ENCODE measurements at places on chromosomes 11 and 22.

- no peak for DNase-seq
These were observed 9.2 kb downstream of the STARD10 start for GRCh38 chr11:72784662-72785061.

GRCh38 chr11:113685654-113686359 is 20.3 kb downstream of the TMPRSS5 start:
- DNase-seq = no peak

DNA sequence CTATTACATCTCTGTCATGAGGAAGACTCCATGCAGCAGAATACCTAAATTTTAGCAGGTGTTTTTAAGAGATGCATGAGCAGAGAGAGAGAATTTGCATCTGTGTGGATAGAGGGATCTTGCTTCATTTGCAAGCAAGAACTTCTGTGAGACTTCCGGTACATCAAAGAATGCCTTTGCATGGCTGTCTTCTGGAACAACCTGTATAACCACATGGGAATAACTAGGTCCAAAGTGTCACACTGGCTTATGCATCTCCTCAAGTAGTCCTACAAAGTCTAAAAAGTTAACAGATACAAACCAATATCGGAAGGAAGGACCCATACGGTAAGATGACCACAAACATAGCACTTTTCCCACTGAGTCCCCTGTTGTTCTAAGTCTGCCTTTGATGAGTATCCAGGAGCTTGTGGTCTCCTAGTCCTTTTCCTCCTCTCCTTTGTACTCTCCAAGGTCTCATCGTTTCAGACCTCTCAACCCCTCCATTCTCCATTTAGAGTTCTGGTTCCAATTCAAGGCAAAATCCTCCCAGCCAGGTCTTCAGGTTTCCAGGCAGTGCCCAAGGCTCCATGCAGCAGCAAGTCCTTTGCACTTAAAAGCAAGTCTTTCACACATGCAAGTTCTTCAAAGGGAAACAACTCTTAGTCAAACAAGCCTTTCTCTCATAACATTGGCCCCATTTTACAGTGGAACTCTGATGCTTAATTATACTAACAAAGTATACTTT is 581.7 kb upstream of the ARHGAP42 start:
- DNase-seq = no peak

DNA sequence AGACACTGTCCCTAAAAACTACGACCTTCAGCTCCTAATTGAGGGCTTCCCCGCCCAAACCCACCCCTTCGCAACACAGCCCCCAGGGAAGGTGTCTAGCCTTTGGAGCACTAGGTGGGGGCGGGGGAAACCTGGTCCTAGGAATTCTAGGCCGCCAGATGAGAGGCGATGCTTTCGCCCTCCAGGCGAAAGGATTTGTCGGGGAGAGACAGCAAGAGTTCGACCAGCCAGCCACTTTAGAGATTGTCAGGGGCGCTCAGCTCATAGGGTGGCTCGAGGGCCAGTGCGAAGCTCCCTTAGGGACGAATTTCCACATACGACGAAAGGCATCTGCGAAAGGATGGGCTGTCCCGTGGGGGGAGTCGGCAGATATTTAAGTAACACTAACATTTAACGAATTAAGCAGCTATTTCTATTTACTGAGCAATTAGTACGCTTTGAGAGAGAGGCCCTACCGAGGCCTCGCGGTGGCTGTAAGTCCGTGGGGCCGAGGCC is 5.3 kb downstream of the CD248 start:
- no peak for DNase-seq

DNA sequence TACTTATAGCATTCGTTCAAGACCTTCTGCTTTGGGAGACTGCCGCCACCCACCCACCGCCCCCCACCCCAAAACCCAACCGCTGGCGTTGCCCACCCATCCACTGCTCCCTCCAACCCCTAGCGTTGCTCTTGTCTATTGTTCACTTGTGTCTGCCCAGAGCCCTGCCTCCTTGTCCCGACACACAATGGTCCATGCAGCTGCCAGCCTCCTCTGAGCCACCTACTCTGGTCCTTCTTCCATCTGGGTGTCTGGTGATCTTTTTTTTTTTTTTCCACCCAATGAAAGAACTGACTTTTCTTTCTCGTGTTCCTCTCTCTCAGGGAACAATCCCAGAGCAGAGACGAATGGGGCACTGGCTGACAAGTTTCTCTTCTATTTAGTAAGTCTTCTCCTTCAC is 256.0 kb upstream of the SESN3 start:
- no peak for DNase-seq

- no peak for DNase-seq
These were observed 62.7 kb downstream of the TECTA start for GRCh38 chr11:121163658-121164308.

GRCh38 chr11:12087075-12088004 is 23.1 kb upstream of the MICAL2 start:
- DNase-seq = no peak

DNA sequence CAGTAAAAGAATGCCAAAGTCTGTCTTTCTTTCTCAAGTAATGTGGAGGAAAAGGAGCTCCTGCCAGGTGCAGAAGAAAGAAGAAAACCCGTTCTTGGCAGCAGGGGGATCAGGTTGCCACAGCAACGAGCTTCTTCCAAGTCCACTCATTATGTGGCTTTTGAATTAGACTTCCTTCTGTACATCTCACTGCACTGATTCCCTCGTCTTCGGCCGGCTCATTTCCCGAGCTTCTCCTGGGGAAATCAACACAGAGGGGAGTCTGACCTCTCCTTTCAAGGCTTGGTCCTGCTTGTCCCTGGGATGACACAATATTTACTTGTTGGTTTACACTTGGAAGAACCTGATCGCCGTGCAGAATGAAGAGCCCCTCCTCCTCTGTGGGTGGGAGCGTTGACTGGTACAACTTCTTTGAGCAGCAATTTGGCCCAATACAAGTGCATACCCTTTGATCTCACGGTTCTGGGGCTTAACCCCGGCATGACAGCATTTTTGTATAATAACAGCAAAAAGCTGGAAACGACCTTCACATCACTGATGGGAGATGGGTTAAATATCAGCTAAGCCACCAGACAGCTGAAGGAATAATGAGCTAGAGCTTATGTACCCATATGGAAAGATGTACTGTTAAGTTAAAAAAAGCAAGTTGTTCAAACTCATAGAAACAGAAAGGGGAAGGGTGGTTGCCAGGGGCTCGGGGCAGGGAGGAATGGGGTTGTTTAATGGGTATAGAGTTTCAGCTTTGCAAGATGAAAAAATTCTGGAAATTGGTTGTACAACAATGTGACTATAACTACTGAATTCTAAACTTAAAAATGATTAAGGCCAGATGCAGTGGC is 35.4 kb downstream of the MCHR1 start:
- no peak for DNase-seq

DNA sequence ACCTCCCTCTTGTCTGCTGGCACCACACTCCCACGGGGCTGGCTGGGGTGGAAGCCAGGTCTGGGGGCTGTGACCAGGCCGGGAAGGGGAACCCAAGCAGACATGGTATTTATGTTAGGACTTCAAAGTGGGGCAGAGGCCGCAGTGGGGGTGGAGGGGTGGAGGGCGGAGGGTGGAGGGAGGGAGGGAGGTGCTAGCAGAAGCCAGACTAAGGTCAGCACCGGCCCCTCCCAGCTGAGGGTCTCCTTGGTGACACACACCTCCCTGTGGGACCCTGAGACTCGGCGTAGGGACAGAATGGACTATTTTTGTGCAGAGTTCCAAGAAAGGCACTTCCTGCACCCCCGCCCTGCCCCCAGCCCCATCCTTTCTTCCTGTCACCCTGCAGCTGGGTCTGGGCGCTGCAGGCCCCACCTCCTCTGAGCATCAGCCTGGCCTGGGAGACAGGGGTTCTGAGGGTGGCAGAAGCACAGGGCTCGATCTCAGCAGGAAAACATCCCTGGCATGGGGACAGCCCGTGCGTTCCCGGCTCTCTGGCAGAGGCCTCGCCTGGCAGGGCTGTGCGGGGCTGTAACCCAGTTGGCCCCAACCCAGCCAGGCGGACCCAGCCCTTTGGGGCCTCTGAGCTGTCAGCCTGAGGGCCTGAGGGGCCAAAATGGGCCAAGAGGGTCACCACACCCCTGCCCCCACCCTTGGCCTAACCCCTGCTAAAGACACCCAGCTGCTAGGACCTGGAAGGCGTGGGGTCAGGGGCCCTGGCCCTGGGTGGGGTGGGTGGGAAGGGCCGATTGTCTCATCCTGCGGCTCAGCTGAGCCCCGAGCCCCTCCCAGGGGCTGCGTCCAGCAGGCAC is 9.6 kb upstream of the CD248 start:
- DNase-seq = no peak

Measured in cortex of kidney (tissue), 1 donor.